ENCODE measurements at places on chromosomes 4 and X.

DNA sequence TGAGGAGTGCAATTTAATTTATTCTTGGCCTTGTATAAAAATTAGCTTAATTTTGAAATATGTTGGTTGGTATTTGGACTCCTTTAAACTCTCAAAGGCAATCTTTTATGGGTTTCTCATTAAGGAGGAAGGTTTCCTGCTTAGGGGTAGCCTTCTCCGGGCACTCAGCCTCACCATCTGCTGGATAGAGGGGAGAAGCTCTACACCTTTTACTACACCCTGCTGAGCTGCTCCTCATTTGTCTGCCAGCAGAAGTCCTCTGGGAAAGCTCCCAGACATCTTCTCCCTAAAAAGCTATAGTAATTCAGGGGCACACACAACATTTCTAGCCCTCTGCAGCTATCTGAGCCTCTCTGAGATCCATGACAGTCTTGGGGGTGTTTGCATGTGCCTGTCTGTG, 179.1 kb downstream of the SOWAHB start:
- DNase-seq: no peak

DNA sequence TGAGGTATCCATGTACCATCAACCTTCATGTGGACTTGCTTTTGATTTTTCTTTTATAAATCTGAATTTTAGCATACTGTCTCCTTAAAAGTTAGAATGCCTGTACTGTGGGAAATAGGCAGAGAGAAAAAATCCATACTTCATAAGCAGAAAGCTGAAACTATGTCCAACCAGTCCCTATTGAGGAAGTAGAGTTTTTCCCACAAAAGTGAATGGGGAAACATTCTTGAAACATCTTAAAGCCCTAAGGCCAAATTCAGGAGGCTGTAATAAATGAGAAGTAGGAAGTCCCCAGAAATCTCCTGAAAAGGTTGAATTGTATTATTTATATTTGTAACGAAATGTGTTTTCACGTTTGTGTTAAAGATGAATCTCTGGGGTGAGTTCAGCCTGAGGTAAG, 56.3 kb downstream of the ENOX2 start:
- no peak for DNase-seq

- no peak for DNase-seq
These were observed 84.0 kb downstream of the NAA11 start for GRCh38 chr4:79241846-79242245.

- DNase-seq: no peak
These were observed 79.1 kb downstream of the ELOVL6 start for GRCh38 chr4:110119337-110119736.

DNA sequence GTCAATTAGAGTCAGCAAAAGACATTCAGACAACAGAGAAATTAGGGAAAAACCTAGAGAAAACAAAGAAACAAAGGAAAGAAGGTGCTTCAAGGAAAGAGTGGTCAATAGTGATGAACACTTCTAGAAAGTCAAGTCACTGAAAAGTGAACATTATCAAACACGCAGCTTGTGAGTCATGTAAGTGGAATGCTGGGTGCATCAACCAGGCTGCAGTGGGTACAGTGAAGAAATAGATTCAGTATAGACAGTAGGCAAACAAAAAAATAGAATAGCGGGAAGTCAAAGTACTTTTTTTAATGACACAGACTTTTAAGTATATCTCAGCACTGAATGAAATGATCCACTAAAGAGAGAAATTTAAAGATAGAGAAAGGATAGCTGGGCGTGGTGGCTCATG, 245.8 kb downstream of the ARHGAP24 start:
- DNase-seq: no peak

- DNase-seq: no peak
These were observed 56.8 kb downstream of the CXCL13 start for GRCh38 chr4:77662396-77662795.

DNA sequence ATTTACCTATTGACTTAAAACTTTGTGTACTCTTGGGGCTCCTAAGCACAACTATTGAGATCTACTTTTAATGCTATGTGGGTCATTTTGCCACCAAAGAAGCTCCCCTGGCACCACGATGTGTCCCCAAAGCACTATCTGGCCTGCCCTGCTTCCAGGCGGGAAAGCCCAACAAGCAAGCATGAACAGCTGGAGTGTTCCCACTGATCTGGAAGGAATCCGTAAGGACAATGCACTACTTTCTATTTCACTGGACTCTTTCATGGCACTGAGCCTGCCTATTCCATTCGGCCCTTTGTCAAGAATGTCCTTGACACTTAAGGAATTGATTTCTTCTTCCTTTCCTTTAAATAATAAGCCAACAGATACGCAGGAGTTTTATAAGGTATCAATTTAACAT, 38.8 kb downstream of the GRIA3 start:
- DNase-seq: no peak

- DNase-seq: no peak
These were observed 258.1 kb downstream of the UNC5C start for GRCh38 chr4:95290702-95291101.

DNA sequence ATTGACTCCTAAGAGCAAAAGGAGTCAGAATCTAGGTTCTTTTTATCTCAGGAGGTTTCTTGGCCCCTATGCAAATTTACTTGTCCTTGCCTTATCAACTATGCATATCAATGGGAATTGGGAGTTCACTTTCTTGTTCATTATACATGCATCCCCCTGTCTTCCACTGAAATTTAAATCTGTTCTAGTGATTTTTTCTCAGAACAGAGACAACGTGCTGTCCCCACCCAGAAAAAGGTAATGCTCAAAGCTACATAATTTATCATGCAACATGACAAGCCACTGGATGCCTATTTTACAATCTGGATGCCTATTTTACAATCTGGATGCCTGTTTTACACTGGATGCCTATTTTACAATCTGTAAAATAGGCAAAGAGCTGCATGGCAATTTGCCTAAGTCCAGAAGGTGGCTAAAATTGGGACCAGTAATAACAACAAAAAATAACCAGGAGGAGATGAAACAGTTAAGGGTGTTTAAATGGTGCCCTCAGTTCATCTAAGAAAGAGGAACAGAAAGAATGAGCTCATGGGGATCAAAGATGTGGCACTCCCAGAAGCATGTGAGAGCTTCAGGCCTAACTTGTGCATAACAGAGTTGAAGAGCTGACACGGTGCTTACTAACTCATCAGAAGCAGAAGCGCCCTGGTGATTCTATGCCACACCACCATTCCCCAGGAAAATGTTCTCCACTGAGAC, 537.8 kb upstream of the BOD1L1 start:
- DNase-seq: no peak

- no peak for DNase-seq
These were observed 96.3 kb downstream of the BANK1 start for GRCh38 chr4:101886826-101887225.

GRCh38 chr4:150082241-150082640, 4.0 kb downstream of the DCLK2 start:
- DNase-seq: no peak

DNA sequence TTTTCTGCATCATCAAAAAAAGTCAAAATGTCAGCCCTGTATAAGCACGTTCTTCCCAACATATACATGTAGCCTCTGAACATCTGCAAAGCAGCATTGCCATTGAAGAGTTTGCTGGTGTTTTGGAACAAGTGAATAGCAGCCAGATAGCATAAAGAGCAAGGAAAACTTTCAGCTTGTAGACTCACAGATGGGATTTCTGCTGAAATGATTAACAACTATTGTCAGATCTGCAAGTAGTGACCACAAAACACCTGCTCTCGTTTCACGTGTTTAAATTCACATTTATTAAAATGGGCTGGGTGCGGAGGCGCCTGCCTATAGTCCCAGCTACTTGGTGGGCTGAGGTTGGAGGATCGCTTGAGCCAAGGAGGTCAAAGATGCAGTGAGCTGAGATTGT, 123.7 kb downstream of the SPRY1 start:
- DNase-seq: no peak

GRCh38 chr4:86848136-86848535, 1.0 kb downstream of the SLC10A6 start:
- DNase-seq: no peak

- DNase-seq: no peak
These were observed 38.1 kb upstream of the IRAK1 start for GRCh38 chrX:154057791-154058190.

- DNase-seq: no peak
These were observed 24.9 kb downstream of the JAKMIP1 start for GRCh38 chr4:6175426-6175825.

DNA sequence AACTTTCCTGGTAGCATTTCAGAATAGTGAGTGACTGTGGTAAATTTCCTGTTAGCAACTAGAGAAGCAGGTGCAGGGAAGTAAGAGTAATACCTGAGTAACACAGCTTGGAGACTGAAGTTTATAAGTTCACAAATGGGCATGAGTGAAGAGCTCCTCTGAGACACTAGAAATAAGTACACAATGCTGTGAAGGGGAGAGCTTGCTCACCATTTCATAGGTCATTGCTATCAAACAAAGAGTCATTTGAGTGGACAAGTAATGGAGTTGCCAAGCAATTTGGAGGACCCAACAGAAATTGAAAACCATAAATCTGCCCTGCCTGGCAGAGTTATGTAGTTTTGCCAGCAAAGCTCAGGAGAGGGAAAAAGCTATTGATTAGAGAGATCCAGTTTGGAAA, 523.6 kb downstream of the TRAM1L1 start:
- DNase-seq: no peak

GRCh38 chr4:37803348-37803973, 23.0 kb upstream of the PGM2 start:
- no peak for DNase-seq

- DNase-seq: no peak
These were observed at the start of gene F11 for GRCh38 chr4:186265683-186266652. F11 (plus strand) TSS chr4:186266189; CDS start chr4:186267137, 948 bp downstream.

DNA sequence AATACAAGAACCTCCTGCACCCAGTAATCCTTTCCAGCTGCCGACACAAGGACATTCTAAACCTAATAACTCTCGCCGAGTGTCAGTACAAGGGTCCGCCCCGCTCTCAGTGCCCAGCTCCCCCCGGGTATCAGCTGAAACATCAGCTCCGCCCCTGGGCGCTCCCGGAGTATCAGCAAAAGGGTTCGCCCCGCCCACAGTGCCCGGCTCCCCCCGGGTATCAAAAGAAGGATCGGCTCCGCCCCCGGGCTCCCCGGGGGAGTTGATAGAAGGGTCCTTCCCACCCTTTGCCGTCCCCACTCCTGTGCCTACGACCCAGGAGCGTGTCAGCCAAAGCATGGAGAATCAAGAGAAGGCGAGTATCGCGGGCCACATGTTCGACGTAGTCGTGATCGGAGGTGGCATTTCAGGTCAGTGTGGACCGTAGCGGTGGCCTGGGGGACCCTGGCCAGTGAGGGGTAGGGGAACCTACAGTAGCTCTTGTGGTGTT, at the start of gene MAOA:
TSS of gene MAOA (plus strand) at position 295 of the 490 bp plus-strand sequence. CDS start at position 338, 43 bp downstream.
- peak; percentile 53 for DNase-seq

DNA sequence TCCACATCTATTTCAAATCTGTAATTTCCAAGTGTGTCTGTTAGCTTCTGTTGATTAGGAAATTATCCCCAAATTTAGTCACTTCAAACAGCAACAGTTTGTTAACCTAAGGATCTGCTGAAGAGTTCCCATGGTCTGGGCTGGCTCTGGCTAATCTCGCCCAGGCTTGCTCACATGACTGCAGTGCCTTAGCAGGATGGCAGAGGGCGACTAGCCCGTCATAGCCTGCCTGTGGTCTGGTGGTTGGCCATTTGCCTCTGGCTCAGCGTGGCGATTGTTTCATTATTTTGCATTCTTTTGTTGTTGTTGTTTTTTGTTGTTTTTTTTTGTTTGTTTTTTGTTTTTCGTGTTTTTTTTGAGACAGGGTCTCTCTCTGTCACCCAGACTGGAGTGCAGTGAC, 264.0 kb downstream of the TRIML1 start:
- no peak for DNase-seq

All from HuH-7 (cell line).